ENCODE measurements at places on chromosomes 12 and 14. TPM values are rescaled to one million over a fixed set of nuclear protein-coding genes. Genes with fewer than 3 reads are reported as not detected.

- H3K36me3 ChIP-seq, result no peaks in the 10 kb centered on the region
- no peaks in the 10 kb centered on the region for H3K4me1 ChIP-seq
- H3K4me3 ChIP-seq, result no peak overlapping the region
Observed at GRCh38 chr12:54546511-54546910, 2.9 kb upstream of the PDE1B start.

GRCh38 chr14:53538316-53538881, 385.3 kb upstream of the DDHD1 start:
- H3K27me3 ChIP-seq, result no peaks in the 10 kb centered on the region
- no peaks in the 10 kb centered on the region for H3K36me3 ChIP-seq
- H3K4me3 ChIP-seq, result no peak overlapping the region
- no peaks in the 10 kb centered on the region for H3K4me1 ChIP-seq

DNA sequence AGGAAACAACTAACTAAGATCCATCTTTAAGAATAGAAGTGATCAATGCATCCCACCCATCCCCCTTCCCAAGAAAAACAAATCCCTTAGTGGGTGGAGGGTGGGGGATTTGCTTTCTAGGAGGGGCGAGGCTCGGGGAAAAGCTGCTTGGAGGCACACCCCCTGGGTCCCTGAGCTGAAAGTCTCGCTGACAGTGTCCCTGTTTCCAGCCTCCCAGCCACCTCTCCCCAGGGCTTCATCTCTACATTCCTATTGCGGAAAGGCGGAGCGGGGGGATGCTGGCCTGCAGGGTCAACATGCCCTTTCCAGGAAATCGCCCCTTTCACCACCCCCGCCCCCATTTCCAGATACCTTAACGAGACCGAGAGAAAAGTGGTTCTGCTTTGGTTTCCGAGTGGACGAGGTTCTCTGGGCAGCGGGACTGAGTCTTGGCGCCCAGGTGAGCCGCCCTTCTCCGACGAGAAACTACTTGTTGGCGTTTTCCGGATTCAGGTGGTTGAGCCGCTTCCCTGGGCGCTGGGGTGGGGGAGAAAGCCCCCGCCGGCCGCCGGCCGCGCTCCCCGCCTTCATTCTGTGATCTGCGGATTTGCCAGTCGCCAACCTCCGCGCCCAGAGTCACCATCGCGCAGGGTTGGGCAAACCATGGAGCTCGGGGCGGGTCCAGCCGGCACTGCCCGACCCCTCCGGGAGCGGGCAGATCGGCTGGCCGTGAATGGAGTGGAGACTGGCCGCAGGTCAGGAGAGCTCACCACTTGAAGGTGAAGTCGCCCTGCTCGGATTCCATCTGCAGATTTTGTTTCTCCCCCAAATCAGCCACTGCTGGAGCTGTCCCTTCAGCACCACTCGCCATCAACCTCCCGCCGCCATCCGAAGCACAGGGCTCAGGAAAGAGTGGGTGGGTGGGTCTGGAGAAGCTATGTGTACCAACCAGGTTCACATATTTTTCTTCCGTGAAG, 505 bp downstream of the KCNC2 start:
- peak; percentile 51 for DNase-seq
- H3K4me3 ChIP-seq, result no peak overlapping the region
- peaks cover 37% of the 10 kb centered on the region for H3K27me3 ChIP-seq
- no peak overlapping the region for H3K27ac ChIP-seq
- H3K4me1 ChIP-seq, result no peaks in the 10 kb centered on the region

GRCh38 chr14:103856105-103856504, 8.7 kb upstream of the PPP1R13B start:
- H3K27me3 ChIP-seq, result no peaks in the 10 kb centered on the region
- no peaks in the 10 kb centered on the region for H3K36me3 ChIP-seq
- no peak overlapping the region for H3K4me3 ChIP-seq
- H3K27ac ChIP-seq, result no peak overlapping the region
- DNase-seq, result no peak

GRCh38 chr12:130981074-130981742, 27.5 kb downstream of the ADGRD1 start:
- H3K27ac ChIP-seq, result no peak overlapping the region
- H3K4me1 ChIP-seq, result no peaks in the 10 kb centered on the region
- no peaks in the 10 kb centered on the region for H3K27me3 ChIP-seq
- H3K36me3 ChIP-seq, result no peaks in the 10 kb centered on the region

DNA sequence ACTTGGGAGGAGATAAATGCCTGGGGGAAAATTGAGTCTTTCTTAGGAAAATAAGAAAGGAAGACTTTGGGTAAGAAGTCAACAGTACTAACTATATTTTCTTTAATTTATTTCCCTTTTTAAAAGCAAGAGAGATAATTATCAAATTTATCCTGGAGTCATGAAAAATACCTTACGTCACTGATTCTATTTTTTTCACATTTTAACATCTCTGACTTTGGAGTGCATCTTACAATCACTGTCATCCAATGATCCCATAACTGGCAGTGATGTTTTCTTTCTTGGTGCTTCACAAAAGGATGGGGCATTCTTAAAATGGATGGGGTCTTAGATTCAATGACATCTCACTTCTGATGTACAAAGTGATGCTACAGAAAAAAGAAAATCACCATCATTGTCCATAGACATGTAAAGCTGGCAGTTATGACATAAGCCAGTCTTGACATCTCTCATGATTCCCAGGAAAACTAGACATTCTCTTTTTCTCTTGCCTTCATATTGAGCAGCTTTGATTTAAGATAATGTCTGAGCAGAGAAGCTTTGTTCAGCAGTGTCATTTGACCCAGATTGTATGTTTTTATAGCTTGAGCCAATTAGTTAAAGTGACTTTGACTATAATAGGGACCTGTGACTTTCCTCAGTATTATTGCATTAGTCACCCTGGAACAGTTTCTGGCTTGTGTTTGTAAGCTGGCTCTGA, 236.2 kb downstream of the EGLN3 start:
- peak; percentile 53 for DNase-seq
- H3K36me3 ChIP-seq, result no peaks in the 10 kb centered on the region
- H3K4me3 ChIP-seq, result no peak overlapping the region

- H3K36me3 ChIP-seq, result no peaks in the 10 kb centered on the region
- no peak overlapping the region for H3K27ac ChIP-seq
- H3K4me1 ChIP-seq, result no peaks in the 10 kb centered on the region
- no peaks in the 10 kb centered on the region for H3K27me3 ChIP-seq
Observed at GRCh38 chr14:90429754-90430153, 32.9 kb downstream of the CALM1 start.

DNA sequence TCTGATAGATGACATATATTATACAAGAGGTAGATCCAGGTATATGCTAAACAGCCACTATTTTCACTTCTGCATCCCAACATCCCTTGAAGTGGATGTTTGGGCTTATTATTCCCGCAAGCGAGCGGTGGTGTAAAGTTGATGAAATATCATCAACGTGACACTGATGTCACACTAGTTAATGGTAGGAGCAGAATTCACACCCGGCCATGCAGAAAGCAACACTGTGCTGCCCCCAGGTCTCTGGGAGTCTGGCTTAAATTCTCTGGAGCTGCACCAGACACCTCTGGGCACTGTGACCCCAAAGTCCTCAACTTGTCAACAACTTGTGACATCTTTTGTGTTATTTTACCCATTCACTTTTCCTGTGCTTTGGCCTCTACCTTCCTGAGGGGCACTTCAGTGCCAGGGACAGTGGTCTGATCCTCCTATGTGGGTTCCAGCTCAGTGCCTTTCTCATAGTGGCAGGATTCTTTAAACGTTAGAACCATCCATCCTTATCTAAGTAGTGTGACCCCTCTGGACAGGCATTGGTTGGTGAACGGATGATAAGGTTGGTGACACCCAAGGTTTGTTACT, 952 bp downstream of the DRAM1 start:
- peak overlapping the region; percentile 86 for H3K27ac ChIP-seq
- peaks cover 14% of the 10 kb centered on the region for H3K4me1 ChIP-seq
- H3K36me3 ChIP-seq, result 0 out of 2 replicates have a peak, but pooled peaks cover 13% of the 10 kb centered on the region
- DNase-seq, result peak; percentile 45
- H3K4me3 ChIP-seq, result peak overlapping the region; percentile 83
- H3K27me3 ChIP-seq, result no peaks in the 10 kb centered on the region

- peak; percentile 99 for DNase-seq
- no peaks in the 10 kb centered on the region for H3K36me3 ChIP-seq
- H3K4me3 ChIP-seq, result peak overlapping the region; percentile 41
- H3K27me3 ChIP-seq, result no peaks in the 10 kb centered on the region
- peaks cover 36% of the 10 kb centered on the region for H3K4me1 ChIP-seq
Observed at GRCh38 chr14:76918782-76919394, 92.7 kb downstream of the LRRC74A start.

DNA sequence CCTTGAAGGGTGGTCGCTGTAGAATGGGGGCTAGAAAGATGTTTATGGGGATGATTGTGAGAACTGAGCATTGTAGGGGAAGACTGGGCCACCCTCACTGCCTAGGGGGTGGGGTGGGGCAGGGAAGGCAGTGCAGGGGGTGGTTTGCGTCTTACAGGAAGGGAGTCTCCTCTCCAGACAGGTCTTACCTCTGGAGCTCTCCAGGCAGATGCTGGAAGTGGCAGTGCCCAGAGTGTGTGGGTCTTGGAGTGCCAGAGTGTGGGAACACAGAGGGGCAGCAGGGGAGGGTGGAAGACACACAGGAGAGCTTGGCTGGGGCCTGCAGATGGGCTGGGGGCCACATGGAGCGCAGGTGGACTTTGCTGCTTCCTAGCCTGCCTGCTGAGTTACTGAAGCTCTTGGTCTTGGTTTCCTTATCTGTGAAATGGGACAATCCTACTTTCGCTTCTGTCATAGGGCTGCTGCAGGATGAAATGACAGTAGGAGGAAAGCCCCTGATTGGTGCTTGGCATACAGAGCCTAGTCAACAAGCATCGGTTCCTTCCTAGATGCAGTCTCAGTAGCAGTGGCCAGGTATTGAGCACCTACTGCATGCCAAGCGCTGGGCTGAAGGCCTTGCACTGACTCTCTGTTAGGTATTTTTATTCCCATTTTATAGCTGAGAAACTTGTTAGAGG, 118.3 kb downstream of the SLC25A47 start:
- no peaks in the 10 kb centered on the region for H3K27me3 ChIP-seq
- H3K4me1 ChIP-seq, result peaks cover 44% of the 10 kb centered on the region
- no peak for DNase-seq

DNA sequence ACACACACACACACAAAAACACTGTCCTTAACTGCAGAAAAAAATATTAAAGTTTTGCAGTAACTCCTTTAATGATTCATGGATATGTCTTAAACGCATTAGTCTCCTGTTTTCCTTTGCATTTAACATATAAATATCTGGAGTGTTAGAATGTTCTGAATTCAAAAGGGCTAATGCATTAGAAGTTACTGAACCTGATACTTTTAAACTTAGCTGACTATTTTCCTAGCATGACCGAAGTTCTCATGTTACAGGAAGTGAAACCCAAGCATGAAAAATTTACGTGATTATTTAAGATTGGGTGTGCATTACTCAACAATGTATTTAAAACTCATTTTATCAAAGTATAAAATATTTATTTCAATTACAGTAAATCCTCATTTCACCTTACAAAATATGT, 791.2 kb downstream of the FLRT2 start:
- H3K36me3 ChIP-seq, result no peaks in the 10 kb centered on the region
- no peak for DNase-seq
- H3K4me3 ChIP-seq, result no peak overlapping the region
- H3K4me1 ChIP-seq, result no peaks in the 10 kb centered on the region
- H3K27me3 ChIP-seq, result no peaks in the 10 kb centered on the region
- H3K27ac ChIP-seq, result no peak overlapping the region

- H3K27me3 ChIP-seq, result no peaks in the 10 kb centered on the region
- H3K27ac ChIP-seq, result no peak overlapping the region
- peaks cover 42% of the 10 kb centered on the region for H3K4me1 ChIP-seq
- DNase-seq, result no peak
- no peak overlapping the region for H3K4me3 ChIP-seq
Observed at GRCh38 chr14:32606301-32606700, 277.2 kb downstream of the AKAP6 start.

DNA sequence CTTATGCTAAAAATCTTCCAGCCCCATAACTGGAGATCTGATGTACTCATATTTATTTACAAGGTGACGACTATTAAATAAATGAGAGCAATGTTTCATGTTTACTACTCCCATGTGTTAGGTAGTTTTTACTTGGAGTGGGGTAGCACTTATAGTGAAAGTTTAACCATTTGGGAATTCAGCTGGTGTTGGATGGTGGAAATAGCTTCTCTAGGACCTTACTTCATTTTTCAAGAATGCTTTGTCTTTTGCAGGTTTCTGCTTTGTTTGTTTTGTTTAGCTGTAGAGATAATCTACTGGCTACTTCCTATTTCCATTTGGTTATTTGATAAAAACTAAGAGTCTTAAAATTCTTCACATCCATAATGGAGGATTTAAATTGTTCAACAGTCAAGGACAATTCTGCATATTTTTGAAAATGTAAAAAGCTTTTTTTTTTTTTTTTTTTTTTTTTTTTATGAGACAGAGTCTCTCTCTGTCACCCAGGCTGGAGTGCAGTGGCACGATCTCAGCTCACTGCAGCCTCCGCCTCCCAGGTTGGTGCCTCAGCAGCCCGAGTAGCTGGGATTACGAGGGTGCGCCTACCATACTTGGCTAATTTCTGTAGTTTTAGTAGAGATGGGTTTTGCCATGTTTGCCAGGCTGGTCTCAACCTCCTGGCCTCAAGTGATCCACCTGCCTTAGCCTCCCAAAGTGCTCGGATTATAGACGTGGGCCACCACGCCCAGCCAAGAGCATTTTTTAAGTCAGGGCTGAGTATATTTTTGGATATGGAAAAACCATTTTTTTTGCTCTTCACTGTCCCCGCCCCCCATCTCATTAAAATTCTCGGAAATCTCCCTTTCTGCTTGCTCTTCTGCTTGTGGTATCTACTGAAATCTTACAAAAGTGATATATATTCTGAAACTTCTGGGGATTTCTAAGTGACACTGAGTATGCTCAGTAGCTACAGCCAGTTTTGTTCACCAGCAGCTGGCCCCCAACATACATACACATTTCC, 1.4 kb upstream of the ABCD2 start:
- peak overlapping the region; percentile 90 for H3K4me3 ChIP-seq
- H3K27ac ChIP-seq, result 0 out of 2 replicates have a peak overlapping the region, but pooled peaks have one; percentile 43
- 0 out of 2 replicates have a peak, but pooled peaks cover 4% of the 10 kb centered on the region for H3K4me1 ChIP-seq

DNA sequence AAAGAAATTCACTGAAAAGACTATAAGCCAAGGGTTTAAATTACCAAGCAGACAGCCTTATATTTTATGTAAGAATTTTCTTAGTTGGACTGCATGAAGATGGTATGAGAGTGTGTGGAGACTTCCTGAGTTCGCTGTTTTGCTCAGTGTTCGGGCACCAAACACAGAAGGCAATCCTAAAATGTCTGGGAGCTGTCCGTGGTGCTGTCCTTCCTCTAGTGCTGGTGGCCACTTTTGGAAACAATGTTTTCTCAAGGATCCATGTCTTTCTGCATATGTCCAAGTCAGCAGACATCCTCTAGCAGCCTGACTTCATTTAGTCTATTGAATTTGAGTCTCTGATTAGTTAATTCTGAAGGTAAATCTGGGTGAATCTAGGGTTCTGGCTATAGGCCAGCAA, 135.8 kb downstream of the SLC8A3 start:
- peak; percentile 56 for DNase-seq
- no peaks in the 10 kb centered on the region for H3K36me3 ChIP-seq
- no peak overlapping the region for H3K27ac ChIP-seq
- no peaks in the 10 kb centered on the region for H3K27me3 ChIP-seq
- no peaks in the 10 kb centered on the region for H3K4me1 ChIP-seq

The KHNYN gene
- total RNA-seq, result 57.5 TPM

The KRT73 gene
- not detected for total RNA-seq

The KCNJ8 gene
- 17.8 TPM for total RNA-seq

The SYCP3 gene
- not detected for total RNA-seq

The GDF3 gene
- not detected for total RNA-seq

The CELA1 gene
- total RNA-seq, result not detected
